Cerebellar cortex (tissue), 1 donor: ENCODE measurements at places on chromosomes 5 and 9.

GRCh38 chr9:121949364-121949763 lies 143.7 kb downstream of the TTLL11 start:
- no peak for DNase-seq

- no peak for DNase-seq
Measured at GRCh38 chr5:131997026-131997726, 14.3 kb downstream of the ACSL6 start.

- DNase-seq = peak; percentile 40
Measured at GRCh38 chr9:120714846-120715388, 647 bp upstream of the MEGF9 start.

- no peak for DNase-seq
Measured at GRCh38 chr9:91428927-91429351, 5.3 kb upstream of the NFIL3 start.

DNA sequence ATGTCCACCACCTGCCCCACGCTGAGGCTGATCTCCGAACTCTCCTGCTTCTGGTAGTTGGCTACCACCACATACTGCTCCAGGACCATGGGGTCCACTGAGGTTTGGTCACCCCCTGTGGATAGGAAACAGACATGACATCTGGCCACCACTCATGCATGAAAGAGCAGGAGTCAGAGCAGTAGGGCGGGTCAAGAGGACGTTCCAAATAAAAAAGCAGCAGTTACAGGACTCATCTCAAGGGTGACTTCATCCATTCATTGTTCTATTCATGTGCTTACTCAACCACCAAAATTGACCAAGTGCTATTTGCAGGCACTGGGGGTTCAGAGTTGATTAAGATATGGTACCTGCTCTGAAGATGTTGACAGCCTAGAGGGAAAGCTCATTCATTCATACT lies 79.2 kb upstream of the UBTD2 start:
- DNase-seq = no peak

DNA sequence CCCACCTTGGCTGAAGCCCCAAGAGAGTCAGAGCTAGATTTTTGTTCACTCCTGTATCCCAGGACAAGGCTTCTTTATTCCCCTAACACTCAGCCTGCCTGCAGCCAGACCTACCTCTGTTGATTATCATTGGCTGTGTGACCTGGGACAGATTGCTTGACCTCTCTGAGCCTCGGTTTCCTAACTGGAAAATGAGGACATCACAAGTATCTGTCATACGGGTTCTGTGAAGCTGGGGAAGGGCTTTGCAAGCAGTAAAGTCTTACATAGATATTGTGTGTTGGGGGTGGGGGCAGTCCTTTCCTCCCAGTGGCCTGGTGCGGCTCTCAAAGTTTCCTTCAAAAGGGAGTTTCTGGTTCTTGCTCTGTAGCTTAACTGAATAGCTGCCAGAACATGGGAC lies 2.5 kb upstream of the NEK6 start:
- no peak for DNase-seq

- DNase-seq = no peak
Measured at GRCh38 chr5:176695073-176695472, 47.8 kb downstream of the TSPAN17 start.

DNA sequence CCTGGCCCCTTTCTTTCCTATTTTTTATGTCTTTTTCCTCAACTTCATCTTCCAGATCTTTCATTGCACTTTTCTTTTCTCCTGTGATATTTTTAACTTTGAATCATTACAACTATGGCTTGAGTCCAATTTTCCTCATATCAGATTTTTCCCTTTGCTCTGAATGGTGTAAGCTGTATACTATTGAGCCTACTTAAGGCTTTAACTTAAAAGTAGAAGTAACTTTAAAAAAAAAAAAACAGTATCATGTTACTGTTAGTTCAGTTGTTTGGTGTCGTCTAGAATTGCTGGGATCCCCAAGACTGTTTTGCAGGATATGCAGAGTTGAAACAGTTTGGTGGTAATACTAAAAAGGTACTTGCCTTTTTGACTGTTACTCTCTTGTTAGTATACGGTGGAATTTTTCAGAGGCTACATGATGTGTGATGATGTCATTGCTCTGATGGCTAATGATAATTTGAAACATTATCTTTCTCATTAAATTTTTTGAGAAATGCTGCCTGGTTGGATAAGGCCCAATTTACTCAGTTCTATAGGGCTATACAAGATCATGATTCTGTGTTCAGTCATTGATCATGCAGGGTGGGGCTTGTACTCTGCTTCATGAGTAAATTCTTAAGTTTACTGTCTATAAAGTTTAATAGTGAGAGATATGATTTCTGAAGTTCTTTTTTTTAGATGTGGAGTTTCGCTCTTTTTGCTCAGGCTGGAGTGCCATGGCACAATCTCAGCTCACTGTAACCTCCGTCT lies 8.8 kb downstream of the NAA35 start:
- no peak for DNase-seq

DNA sequence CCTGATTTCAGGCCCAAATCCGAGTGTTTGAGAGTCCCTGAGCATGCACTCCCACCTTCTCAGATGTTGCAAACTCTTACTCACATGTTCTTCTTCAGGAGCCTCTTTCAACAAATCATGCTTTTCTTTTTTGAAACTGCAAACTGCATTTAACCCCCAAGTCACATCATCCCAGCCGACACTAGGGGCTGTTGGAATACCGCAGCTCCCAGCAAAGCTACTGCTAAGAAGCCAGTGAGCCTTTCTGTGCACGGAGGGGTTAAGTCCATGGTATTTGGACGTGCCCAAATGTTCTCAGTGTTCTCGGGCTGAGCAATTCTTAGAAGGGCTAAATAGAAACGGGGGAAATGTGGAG lies 282.9 kb downstream of the NFIB start:
- no peak for DNase-seq

DNA sequence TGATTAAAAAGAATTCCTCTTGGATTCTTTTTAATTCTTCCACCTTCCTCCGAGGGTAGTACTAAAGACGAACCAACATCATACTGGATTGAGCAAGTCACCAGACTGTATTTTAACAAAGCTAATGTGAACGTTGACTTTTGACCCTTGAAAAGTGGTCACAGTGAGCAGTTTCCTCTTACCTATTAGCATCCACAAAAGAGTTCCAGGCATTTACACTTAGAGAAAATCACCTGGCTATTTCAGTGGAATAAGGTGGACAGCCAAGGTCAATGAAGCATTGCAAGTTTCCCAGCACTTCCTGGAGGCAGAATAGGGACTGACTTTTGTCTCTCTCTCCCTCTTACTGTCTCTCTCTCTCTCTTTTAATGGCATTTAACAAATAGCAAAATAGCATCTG lies 145.1 kb upstream of the DAB2 start:
- DNase-seq = no peak

GRCh38 chr5:55966284-55966683 lies 28.5 kb downstream of the IL6ST start:
- DNase-seq = no peak

DNA sequence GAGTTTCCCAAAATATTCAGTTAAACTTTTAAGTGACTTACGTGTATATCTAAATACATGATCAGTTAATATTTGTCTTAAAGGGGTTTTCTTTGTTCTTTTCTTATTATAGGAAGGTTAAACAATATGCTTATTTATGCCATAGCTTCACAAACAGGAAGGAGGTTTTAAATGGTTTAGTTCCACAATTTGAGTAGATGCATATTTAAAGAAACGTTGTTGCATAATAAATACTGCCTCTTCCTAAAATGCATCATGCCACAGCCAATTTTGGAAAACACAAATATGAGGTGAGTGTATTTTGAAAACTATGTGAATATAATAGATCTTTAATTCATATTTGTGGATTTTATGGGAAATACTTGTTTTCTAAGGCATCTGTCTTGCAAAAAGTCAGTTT lies 2.5 kb upstream of the ADRB2 start:
- no peak for DNase-seq

- DNase-seq = no peak
Measured at GRCh38 chr5:156534085-156534484, 207.1 kb downstream of the SGCD start.

GRCh38 chr5:40309851-40310250 lies 369.9 kb upstream of the PTGER4 start:
- no peak for DNase-seq

GRCh38 chr9:137402746-137403145 lies 20.2 kb downstream of the EXD3 start:
- no peak for DNase-seq

DNA sequence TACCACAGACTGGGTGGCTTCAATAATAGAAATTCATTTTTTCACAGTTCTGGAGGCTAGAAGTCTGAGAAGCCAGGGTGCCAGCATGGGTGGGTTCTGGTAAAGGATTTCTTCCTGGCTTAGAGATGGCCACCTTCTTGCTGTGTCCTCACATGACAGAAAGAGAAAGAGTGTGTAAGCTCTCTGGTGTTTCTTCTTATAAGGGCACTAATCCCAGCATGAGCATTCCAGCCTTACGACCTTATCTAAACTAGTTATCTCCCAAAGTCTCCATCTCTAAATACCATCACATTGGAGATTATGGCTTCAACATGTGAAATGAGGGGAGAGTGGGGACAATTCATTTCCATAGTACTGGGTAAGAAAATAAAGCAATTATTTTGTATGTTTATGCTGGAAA lies 226.5 kb upstream of the TUSC1 start:
- no peak for DNase-seq

DNA sequence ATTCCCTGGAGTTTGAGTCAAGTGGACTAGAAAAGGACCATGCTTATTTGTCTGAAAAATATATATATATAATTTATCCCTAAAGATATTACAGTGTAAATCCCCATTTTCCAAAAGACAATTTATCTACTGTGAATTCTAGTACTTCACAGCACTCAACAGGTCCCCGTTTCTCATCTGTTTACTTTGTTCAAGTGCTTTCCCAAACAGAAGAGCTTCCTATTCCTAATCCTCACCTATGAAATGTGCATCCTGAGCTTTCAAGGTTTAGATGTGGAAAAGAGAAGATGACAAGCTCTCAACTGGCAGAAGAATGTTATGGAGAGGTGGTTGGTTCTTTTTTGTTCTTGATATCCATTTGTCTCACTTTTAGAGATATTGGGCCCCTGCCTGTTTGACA lies 401.6 kb upstream of the ZNF608 start:
- DNase-seq = no peak

DNA sequence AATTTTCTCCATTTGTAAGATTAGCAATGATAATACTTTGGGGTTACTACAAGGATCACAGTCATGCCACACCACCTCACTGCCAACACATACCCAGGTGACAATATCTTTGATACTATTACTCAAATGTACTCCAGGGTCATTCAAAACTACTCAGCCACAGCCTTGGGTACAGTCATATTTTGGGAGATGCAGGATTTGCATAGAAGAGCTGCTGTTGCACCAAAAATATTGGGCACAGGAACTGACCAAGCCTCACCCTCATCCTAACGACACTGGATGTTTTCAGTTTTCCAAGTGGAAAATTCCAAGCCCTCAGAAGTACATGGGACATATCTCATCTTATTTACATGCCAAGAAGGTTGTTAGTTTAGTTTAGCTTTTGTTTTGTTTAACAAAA lies 120.9 kb upstream of the C6 start:
- no peak for DNase-seq

DNA sequence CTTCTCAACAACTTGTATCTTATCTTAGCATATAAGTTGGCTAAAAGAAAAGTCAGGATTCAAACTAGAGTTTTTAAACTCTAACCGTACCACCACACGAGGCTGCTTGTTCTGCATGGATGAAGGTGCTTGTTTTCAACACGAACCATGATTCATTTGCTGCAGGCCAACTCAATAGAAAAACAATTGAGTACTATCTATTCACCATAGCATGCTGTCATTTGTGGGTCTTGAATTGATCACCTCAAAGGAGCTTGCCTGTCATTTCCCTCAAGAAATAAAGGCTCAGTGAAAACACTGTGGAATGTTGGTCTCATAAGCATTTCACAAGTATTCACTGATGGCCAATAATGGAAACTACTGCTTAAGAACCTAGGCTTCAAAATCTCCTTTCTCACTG lies 21.0 kb upstream of the GRIA1 start:
- DNase-seq = no peak
